ENCODE measurements at places on chromosomes 13 and 19.

GRCh38 chr19:10744801-10745293, 27.0 kb downstream of the DNM2 start:
- DNase-seq: no peak

GRCh38 chr19:33448159-33448516, 73.5 kb downstream of the PEPD start:
- DNase-seq: no peak

DNA sequence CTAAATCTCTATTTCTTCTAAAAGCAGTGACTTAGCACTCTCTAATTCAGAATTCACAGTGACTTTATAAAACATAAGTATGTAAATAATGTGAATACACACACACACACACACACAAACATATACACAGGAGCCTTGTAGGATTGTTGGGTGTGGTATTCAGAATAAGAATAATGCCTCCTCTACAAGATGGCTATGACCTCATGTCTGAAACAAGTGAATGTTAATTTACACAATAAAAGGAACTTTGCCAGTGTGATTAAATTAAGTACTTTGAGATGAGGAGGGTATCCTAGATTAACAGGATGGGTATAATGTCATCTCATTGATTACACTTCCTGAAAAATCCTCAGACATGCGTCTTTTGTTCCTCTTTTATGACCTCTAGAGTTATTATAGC, 234.6 kb downstream of the SLITRK6 start:
- no peak for DNase-seq

DNA sequence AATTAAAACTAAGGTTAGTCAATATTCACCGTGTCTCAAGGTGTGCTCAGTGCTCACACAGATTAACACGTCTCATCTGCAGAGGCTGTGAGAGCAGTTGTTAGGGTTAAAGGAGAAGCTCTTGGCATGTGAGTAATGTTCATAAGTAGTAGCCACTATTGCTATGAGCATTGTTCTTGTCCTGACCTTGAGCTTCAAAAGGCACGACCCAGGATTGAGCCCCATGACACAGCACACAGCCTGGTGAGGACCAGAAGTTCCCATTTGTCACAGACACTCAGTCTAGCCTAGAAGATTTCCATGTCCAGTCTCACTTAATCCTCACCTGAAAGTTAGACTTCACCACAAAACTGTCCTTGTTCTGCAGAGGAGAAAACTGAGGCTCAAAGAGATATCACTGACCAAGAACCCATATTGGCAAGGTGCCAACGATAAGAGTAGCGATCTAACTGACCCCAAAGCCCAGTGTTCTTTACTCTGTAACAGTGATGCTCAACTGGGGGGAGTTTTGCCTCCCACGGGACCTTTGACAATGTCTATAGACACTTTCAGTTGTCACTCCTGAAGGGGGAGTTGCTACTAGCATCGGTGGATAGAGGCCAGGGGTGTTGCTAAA, 26.0 kb downstream of the FPR3 start:
- DNase-seq: no peak

- DNase-seq: no peak
Measured at GRCh38 chr19:39749981-39750380, 12.2 kb upstream of the CLC start.

All from brain pericyte (primary cell).